ENCODE measurements at places on chromosomes 2 and 18.

GRCh38 chr2:10400978-10401951, 46.9 kb downstream of the ODC1 start:
- DNase-seq: no peak

GRCh38 chr2:164511738-164512137, 109.5 kb downstream of the GRB14 start:
- no peak for DNase-seq

GRCh38 chr2:154291927-154292326, 406.6 kb upstream of the KCNJ3 start:
- DNase-seq: no peak

DNA sequence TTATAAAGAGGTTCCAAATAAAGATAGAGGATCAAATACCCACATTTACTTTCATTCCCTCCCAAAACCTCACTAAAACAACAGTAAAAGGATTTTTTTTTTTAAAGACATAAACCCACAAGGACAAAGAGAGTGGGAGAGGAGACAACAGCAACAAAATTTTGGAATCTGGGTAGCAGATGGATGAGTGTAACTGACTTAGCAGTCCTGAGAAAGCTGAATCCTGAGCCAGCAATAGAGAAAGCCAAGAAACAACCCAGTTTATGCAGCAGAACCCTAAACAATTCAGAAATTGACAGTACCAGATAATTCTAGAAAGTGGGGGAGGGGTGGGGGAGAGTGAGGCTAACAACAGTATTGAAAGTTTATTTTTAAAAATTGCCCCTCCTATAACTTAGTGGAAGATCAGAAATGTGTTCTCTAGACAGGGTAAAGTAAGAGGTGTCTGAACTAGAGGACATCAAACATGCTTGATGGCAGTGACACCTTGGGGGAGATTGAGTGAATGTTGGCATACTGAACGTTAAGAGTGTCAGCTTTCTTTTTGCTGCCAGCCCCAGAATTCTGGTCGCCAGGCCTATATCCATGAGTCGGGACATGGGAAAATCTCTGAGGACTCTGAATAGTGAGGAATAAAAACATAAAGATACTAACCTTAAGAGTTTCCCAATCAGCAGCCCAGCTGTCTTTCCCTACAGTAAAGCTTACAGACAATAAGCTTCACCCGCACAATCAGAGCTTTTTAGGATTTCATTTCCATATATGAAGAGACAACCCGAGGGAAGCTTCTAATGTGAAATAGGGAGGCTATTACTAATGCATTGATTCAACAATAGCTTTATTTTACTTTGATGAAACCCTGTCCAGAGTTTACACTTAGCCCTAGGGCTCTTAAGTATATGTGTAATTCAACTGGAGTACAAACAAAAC, 128.0 kb upstream of the ALPP start:
- no peak for DNase-seq
